ENCODE measurements at places on chromosomes 2 and 18. TPM values are rescaled to one million over a fixed set of nuclear protein-coding genes. Genes with fewer than 3 reads are reported as not detected.

TMEM150A gene
- 4.9 TPM for total RNA-seq

FSHR gene
- total RNA-seq, result not detected

DNER gene
- 1.1 TPM for total RNA-seq

IRS1 gene
- 38.8 TPM for total RNA-seq

SLC35G4 gene
- total RNA-seq, result not detected

SPRED2 gene
- total RNA-seq, result 16.2 TPM

LYG2 gene
- total RNA-seq, result not detected

GAREM1 gene
- 0.86 TPM for total RNA-seq

CKAP2L gene
- 20.7 TPM for total RNA-seq

CHRND gene
- total RNA-seq, result not detected

GRCh38 chr2:172596776-172597175 is 40.9 kb downstream of the PDK1 start:
- DNase-seq, result no peak

- DNase-seq, result no peak
Measured at GRCh38 chr2:167721593-167721992, 525.8 kb downstream of the STK39 start.

- DNase-seq, result peak; percentile 57
Measured at GRCh38 chr18:77366720-77367641, 117.3 kb downstream of the GALR1 start.

GRCh38 chr2:207722773-207723424 is 11.5 kb downstream of the CCNYL1 start:
- peak; percentile 44 for DNase-seq

- DNase-seq, result peak; percentile 2
Measured at GRCh38 chr2:126227250-126227649, 428.7 kb upstream of the GYPC start.

DNA sequence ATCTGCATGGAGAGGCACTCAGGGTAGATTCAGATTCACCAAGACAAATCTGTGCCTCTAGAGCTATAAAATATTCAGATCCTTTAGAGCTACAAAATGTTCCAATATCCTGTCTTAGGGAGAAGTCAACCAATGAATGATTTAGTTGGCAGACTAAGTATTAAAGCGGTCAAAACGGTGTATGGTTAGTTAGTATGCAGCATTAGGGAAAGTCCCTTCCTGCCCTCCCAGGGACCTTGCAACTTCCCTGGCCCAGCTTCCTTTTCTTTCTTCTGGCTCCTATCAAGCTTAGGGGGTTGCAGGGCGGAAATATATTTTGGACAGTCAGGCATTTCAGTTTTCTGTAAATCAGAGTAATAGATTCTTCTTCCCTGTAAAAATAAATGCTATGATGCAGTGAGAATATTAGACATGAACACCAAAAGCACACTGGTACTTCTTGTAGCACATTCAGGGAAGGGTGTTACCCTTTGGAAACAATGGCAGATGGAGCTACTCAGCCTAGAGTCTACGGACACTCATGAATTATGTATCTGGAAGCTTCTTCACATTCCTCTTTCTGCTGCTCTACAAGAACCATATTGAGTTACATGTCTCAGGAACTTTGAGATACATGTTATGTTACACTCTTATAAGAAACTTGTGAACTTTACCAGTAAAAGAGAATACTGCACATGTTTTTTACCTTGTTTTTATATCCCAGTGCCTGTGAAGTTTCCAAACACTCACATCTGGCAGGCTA is 45.7 kb downstream of the CCDC93 start:
- no peak for DNase-seq

DNA sequence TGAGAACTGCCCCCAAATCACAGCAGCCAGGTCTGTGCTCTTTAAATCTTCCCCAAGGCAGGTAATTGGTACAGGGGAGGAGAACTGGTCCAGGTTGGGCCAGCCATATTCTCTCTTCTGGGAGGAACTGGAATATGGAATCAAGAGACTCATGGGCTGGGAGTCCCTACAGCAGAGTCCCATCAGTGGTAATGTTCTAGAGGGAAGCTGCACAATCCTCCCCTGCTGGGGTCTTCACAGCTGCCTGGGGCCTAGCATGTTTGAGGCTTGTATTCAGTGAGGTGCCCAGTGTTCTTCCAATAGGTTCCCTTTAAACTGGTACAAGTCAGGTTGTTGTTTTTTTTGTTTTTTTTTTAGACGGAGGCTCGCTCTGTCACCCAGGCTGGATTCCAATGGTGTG is 21.1 kb upstream of the EGR4 start:
- DNase-seq, result no peak

GRCh38 chr2:216664593-216665034 is 30.7 kb downstream of the IGFBP5 start:
- DNase-seq, result peak; percentile 23

GRCh38 chr2:71959494-71959893 is 188.2 kb downstream of the CYP26B1 start:
- DNase-seq, result no peak

GRCh38 chr2:199882667-199883066 is 28.4 kb upstream of the C2orf69 start:
- no peak for DNase-seq

- no peak for DNase-seq
Measured at GRCh38 chr2:112605926-112606325, 21.5 kb downstream of the CHCHD5 start.

- peak; percentile 40 for DNase-seq
Measured at GRCh38 chr18:45353530-45353929, 261.7 kb upstream of the SLC14A2 start.

GRCh38 chr2:48400553-48401164 is 129.3 kb upstream of the STON1 start:
- no peak for DNase-seq

DNA sequence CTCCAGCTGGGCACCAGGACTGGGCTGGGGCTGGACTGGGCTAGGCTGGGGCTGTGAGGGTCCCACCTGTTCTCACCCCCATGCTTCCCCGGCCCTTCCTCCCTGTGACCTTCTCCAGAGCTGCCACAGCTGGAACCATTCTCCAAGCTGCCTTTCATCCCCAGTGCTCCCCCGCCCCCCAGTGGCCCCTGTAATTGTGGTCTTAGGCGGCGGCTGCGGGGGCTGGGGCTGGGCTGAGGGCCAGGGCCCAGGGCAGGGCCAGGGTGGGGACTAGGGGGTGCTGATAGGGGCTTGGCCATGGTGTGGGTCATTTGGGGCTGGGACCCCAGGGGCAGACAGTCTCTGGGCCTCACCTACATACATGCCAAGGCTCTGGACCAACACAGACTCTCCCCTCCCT is 2.8 kb upstream of the WNT10A start:
- DNase-seq, result no peak

DNA sequence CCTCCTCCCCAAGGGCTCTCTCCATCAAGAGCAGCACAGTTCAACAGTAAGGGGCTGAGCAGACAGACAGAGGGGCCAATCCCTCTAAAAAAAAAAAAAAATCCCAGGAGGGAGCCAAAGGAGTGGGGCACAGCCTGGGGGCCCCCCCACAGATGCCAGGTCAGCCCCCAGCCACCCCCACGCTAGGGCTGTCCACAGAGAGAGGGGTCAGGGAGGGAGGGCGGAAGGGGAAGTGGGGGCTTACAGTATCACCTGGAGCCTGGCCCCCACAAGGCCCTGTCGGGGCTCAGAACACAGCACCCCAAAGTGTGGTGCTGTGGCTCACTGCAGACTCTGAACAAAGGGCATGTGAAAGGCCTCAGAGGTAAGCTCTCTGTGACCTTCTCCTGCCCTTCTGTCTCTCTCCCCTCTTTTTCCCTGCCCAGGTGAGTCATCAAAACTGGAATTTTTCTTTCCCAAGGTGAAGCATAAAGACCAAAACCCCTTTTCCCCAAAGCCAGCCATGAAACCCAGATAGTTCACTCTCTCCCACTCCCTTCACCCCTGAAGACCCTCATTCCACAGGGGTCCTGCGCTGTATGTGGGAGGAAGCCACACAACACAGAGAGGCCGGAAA is 13.9 kb downstream of the BIN1 start:
- peak; percentile 19 for DNase-seq

DNA sequence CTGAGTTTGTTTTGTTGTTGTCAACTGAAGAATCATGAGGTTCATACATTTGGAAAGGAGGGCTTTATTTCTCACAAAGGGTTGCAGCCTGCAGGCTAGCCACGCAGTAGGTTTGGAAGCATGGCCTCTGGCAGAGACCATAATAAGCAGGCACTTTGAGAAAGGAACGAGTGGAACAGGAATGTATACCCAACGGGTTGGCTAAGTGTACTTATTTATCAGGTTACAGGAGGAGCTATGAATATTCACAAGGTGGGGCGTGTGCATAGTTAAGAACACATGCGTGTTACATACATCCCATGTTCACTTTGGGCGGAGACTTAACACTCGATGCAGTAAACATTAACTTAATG is 30.1 kb upstream of the SH3RF3 start:
- DNase-seq, result no peak
